ENCODE measurements at places on chromosomes 6 and 20.

DNA sequence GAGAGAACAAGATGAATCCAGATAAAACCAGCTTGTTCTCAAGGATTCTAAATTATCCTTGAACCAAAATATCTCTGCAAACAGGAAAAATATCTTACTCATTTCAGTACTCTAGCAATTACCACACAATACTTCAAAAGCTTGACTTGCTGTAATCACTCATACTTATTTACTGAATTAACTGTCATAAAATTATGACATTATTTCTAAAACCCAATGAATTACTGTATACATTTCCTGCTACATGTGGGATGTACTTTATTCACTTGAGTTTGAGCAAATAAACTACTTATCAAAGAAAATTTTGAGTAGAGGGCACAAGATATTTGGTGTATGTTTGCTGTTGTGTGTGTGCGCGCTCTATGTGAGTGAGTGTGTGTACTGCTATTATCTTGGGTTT, 9.7 kb downstream of the EIF2S2 start:
- DNase-seq = no peak

DNA sequence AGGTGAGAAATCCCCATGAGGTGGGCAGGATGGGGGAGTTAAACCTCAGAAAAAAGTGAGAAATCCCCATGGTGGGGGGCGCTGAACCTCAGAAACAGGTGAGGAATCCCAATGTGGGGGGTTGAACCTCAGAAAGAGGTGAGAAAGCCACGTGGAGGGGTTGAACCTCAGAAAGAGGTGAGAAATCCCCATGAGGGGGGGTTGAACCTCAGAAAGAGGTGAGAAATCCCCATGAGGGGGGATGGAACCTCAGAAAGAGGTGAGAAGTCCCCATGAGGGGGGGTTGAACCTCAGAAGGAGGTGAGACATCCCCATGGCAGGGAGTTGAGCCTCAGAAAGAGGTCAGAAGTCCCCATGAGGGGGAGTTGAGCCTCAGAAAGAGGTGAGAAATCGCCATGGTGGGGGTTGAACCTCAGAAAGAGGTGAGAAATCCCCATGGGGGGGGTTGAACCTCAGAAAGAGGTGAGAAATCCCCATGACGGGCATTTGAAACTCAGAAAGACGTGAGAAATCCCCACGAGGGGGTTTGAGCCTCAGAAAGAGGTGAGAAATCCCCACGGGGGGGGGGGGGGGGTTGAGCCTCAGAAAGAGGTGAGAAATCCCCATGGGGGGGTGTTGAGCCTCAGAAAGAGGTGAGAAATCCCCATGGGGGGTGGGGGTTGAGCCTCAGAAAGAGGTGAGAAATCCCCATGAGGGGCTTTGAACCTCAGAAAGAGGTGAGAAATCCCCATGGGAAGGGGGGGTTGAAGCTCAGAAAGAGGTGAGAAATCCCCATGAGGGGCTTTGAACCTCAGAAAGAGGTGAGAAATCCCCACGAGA, 14.3 kb upstream of the GOPC start:
- DNase-seq = no peak

- no peak for DNase-seq
Observed at GRCh38 chr6:103011605-103012004, 1618.1 kb downstream of the GRIK2 start.

- no peak for DNase-seq
Observed at GRCh38 chr20:18609741-18610140, 21.9 kb downstream of the DTD1 start.

DNA sequence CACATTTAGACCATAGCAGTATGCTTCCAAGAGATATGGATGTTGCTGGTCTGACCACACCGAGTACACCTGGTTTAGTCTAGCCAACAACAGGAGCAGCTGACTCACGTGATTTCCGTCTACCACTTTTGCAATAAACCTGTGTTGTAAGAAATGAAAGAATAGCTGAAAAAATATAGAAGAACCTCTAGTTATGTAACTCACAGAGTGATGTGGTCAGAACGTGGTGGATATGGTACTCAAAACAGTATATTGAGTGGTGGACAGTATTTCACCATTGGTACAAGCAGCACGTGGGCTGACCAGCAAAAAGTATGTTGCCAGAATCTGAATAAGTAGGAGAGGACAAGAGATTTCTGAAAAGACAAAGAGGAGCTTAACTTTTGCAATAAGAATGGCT, 226.9 kb downstream of the TBC1D7 start:
- DNase-seq = no peak

DNA sequence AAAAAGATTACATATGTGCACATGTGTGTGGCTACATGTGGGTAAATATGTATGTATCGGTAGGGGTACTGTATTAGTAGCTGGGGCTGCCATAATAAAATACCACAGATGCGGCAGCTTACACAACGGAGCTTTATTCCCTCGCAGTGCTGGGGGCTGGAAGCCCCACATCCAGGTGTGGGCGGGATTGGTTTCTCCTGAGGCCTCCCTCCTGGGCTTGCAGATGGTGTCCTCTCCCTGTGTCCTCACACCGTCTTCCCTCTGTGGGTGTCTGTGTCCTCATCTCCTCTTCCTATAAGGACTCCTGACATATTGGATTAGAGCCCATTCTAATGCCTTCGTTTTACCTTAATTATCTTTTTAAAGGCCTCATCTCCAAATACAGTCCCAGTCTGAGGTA, 97.7 kb downstream of the LY86 start:
- no peak for DNase-seq

DNA sequence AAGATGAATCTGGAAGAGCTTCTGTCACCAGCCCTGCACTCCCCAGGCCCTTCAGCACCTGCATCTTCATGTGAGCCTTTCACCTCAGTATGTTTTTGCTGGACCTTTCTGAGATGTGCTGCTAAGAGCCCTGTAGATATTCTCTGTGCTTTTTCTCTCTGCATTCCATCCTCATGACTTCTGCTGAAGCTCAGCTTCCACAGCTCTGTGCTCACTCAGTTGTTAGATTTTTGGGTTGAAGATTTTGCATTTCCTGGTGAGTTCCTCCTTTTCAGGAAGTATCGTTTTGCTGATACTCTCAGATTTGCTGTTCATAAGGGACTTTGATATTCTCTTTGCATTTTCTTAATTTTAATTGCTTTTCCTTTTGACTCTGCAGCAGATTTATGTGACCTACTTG, 18.3 kb downstream of the KIAA1586 start:
- no peak for DNase-seq

DNA sequence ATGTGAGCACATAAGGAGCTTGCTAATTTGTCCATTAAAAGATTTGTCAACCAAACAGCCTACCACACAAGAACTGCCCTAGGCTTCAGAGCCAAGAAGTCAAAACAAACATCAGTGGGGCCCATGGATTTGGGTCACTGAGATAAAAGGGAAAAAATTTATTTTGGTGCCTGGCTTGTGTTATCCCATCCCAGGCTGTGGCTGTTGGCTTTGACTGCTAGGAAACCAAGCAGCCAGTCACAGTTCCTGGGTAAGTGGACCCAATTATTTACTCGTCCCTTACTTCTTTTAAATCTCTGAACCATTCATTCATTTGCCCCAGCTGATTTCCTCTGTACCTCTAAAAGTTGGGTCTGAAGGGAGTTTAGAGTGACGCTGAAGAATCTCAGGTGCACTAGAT, 41.3 kb downstream of the EDN1 start:
- no peak for DNase-seq

GRCh38 chr6:104527761-104528415, 331.8 kb downstream of the HACE1 start:
- DNase-seq = no peak

GRCh38 chr20:24855848-24856247, 93.2 kb upstream of the CST7 start:
- no peak for DNase-seq

GRCh38 chr20:10242166-10242565, 23.5 kb downstream of the SNAP25 start:
- DNase-seq = no peak

DNA sequence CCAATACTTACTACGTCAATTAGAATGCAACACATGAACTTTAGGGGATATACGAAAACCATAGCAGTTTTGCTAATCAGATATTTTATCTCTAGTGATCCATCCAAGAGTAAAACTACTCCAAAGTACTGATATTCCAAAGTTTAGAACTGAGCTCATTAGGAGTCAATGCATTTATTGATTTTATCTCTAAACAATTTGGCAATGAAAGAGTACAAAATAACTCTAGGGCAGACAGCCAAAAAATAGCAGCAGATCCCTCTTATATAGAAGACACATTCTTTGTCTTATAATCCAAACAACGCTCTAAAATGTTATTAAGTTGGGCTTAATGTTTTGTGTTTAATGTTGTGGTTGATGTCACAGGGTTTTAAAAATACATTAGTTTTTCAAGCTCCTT, 923.9 kb upstream of the MAN1A1 start:
- DNase-seq = no peak
